ENCODE measurements at places on chromosomes 12 and 14. TPM values are rescaled to one million over a fixed set of nuclear protein-coding genes. Genes with fewer than 3 reads are reported as not detected.

GRCh38 chr12:31315044-31315715 lies 10.8 kb downstream of the SINHCAF start:
- no peak for DNase-seq

GRCh38 chr12:48473061-48473460 lies 702 bp downstream of the ANP32D start:
- no peak for DNase-seq

- DNase-seq, result no peak
Measured at GRCh38 chr12:752695-753610, 574 bp downstream of the WNK1 start.

DNA sequence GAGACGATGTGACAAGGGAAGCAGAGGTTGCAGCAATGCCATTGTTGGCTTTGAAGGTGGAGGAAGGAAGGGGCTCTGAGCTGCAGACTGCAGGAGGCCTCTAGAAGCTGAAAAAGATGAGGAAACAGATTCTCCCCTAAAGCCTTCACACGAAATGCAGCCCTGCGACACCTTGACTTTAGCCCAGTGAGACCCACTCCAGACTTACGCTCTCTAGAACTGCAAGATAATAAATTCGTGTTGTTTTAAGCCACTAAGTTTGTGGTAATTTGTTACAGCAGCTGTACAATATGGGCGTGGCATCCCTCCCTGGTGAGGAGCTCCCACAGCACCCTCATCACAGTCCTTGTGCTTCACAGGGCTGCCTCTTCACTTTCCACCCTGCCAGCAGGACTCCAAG lies 53.2 kb downstream of the GOLGA5 start:
- DNase-seq, result no peak

GRCh38 chr14:105857826-105858675 lies 331.7 kb downstream of the TMEM121 start:
- DNase-seq, result no peak

- DNase-seq, result no peak
Measured at GRCh38 chr14:45972416-45972815, 679.2 kb downstream of the RPL10L start.

- no peak for DNase-seq
Measured at GRCh38 chr12:69998011-69998410, 173.0 kb downstream of the MYRFL start.

- DNase-seq, result no peak
Measured at GRCh38 chr14:89190765-89191513, 226.1 kb downstream of the FOXN3 start.

- no peak for DNase-seq
Measured at GRCh38 chr14:58151133-58152013, 640 bp downstream of the ARMH4 start.

DNA sequence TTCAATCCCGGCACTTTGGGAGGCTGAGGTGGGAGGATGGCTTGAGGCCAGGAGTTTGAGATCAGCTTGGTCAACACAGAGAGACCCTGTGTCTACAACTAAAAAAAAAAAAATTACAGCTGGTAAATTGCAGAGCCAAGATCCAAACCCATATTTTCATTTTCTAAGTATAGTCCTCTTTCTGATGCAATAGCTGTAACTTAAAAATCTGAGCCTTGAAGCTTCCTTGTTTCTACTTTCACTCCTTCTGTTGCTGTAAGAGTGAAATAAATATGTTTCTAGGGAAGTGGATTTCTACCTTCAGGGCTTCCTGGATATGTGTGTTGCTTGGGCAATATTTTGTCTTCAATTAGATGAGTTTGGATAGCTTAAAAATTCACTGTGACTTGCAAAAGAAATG lies 42.0 kb upstream of the PRICKLE1 start:
- no peak for DNase-seq

DNA sequence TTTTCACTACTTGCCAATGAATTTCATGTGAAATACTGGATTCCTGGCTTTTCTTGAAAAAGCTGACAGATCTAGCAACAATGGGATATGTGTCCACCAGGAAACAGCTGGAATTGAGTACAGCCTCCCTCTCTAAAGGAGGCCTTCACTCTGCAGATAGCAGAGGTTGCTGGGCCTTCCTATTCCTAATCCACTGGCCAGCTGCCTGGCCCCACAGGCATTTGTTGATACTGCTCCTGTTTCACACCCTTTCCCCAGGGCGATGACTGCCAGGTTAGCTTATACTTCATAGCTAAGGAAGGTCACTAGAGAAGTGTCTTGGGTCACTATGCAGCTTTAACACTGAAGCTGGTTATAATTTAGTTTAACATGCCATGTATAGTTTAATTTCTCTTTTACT lies 87.5 kb upstream of the PDZRN4 start:
- no peak for DNase-seq

The CLMN gene
- 35.3 TPM for total RNA-seq

The GALNT8 gene
- total RNA-seq, result 1.7 TPM

The GLIPR1 gene
- 29.1 TPM for total RNA-seq

The RFLNA gene
- 23.3 TPM for total RNA-seq

The TEAD4 gene
- 79.3 TPM for total RNA-seq

The IFNG gene
- total RNA-seq, result not detected

The CCDC85C gene
- total RNA-seq, result 17.7 TPM

Data from omental fat pad (tissue), 4 donors.